ENCODE measurements at places on chromosomes 2 and 18.

DNA sequence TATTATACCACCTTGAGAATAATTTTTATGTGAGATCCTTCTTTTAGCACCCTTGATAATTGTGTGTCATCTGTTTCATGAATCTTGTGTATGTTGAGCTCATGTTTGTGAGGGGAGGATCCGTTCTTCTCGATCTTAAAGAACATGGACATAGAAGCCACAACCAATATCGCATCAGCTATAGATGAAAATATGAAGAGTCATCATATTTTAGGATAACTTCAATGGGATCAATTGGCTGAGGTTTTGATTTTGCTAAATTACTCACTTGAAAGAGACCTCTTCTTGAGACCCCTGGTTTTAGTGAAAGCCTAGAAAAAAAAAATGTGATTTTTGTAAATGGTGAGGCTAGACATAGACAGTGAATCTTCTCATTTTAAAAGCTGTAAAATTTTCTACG, 385.3 kb upstream of the NRP2 start:
- no peak for DNase-seq

DNA sequence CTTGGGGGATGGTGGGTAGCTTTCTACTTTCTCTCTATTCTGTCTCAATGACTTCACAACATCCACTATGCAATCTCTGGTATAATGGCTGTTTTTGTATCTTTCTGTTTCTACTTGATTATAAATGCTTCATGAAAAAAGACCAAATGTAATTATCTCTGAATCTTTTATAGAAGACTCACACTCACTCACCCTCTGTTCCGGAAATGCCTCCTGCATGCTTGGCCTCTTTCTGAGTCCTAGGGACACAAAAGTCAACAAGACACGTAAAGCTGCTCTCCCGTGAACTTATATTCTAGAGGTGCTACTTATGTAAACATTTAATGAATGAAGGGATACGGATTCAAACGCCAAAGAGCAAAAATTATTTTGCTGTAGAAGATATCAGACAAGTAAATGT, 502.2 kb upstream of the SOX11 start:
- no peak for DNase-seq

- DNase-seq: no peak
Measured at GRCh38 chr2:56985609-56986008, 801.8 kb downstream of the CCDC85A start.

DNA sequence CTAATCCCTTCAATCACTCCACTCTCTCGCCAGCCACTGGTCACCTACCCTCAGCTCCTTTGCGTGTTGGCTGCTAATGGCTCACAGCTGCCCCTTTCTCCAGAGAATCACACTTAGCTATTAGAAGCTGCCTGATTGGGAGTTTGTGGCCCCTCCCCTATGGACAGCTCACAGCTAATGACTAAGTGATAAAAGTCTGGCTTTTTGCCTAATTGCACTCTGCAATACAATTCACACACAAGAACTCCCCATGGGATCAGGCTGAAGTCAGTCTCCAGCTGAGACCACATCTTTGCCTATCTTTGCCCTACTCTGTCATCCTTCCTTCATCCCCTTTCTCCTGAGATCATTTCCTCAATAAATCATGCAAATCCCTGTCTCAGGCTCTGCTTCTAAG, 701.9 kb upstream of the RAB6C start:
- no peak for DNase-seq

GRCh38 chr2:236107536-236107935, 60.6 kb downstream of the GBX2 start:
- DNase-seq: no peak

DNA sequence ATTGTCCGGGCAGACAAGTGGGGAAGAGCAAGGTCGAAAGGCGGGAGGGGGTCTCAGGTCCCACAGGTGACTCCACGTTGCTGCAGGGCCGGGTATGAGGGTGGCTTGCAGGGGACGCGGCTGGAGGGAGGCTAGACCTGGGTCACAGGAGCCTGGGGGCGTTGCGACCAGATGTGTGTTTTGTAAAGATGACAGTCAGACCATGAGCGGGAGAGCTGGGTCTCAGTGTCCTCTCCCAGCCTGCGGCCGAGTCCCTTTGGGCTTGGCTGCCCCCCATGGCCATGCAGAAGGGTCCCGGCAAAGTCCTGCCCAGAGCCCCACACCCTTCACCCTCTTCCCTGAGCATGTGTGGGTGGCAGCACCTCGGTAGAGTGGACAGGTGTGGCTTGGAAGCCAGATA, 239.2 kb downstream of the ATAD2B start:
- DNase-seq: no peak

- DNase-seq: no peak
Measured at GRCh38 chr2:240136671-240137292, 677 bp upstream of the COPS9 start.

DNA sequence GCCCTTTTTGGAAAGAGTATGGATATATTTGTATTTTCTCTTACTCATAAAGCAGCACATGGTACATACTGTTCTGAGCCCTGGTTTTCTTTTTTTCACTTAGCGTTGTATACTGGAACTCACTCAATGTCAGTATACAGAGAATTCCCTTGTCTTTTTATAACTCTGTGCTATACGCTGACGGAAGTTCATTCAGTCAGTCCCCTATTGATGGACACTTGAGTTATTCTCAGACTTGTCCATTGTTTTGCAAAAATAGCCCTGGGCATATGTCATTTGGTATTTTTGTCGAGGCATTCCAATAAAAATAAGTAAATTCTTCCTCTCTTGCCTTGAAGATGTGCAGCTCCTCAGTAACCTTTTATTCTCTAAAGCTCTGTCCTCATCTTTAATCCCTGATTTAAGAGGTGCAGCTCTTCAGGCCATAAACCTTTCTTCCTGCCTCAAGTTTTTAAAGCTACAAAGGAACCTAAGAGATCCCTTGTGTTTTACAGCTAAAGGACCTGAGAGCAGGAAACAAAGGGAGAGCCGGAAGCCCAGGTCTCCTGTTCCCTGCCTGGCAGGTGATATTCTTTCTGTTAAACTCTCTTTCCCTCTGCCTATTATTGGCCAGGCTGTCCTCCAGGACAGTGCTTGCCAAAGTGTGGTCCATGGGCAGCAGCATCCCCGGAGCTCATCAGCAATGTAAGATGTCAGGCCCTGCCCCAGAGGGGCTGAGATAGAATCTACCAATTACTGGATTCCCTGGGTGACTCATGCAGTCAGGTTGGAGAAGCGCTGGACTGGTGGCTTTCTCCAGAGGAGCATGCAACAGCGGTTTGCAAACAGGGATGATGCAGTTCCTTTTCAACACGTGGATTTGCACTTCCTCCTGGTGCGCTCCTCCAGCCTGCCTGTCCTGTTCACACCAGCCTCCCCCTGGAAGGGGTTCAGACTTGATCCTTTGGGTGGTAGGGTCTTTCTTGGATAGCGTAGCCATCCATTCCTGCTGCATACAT, 158.0 kb downstream of the NEDD4L start:
- DNase-seq: no peak

- DNase-seq: no peak
Measured at GRCh38 chr2:156538083-156538504, 101.9 kb downstream of the GPD2 start.

DNA sequence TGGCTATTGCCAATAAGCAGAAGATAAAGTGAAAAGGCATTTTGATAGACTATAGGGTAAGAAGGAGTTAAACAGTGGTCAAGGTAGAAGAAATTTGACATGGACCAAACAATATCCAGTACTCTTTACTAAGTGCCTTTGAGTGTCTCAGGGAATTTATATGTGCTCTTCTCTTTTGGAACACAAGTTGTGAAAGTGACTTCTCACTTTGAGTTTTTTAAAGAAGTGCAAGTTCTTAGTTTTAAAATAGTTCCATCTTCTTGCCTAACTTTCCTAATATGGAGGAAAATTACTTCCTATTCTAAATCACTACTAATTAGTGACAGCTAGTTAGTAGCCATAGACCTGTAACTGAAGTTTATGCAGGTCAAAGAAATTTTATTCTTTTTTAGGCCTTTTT, 63.4 kb downstream of the AFTPH start:
- DNase-seq: no peak

DNA sequence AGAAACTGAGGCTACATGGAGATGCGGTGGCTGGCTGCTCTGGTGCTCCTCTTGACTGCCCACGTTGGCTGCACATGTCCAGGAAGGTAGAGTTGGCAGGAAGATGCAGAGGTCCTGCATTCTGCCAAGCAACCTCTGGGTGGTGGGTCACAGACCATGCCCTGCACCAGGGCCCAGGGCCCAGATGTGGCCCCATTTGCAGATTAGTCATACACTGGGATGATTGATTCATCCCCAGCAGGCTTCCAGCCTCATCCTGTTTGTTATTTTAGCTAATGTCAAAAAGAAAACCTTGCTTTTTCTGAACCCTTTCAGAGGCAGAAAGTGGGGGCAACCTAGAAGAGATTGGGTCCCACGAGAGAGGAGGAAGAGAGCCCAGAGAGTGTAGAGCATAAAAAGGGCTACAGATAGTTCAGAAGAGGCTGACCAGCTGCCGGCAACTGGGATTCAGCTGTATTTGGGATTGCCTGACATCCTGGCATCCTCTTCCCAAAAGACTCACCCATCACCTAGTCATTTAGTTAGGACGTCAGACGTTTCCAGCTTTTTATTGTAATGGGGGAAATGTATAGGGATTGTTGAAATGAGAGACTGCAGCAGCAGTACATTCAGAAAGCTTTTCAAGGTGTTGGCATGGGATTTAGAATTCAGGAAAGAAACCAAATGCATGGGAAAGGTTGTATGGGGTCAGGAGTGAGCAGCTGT, 101.9 kb downstream of the CTIF start:
- DNase-seq: no peak

DNA sequence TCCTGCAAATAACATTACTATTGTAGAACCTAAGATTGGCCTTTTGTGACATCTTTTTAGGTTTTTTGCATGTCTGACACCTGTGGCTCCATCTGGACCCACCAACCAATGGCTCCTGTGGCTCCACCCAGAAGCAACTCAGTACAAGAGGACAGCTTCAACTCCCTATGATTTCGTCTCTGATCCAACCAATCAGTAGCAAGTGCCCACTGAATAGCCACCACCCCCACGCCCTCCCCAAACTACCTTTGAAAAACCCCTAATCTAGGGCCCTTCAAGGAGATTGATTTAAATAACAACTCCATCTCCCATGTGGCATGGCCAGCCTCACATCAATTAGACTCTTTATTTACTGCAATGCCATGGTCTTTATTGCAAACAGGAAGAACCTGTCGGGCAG, 23.6 kb downstream of the MPP4 start:
- DNase-seq: no peak

GRCh38 chr2:169360984-169361705, 1.2 kb downstream of the LRP2 start:
- no peak for DNase-seq

- DNase-seq: no peak
Measured at GRCh38 chr2:223969856-223970255, 12.6 kb downstream of the MRPL44 start.

- no peak for DNase-seq
Measured at GRCh38 chr18:9810994-9811705, 74.6 kb upstream of the TXNDC2 start.

DNA sequence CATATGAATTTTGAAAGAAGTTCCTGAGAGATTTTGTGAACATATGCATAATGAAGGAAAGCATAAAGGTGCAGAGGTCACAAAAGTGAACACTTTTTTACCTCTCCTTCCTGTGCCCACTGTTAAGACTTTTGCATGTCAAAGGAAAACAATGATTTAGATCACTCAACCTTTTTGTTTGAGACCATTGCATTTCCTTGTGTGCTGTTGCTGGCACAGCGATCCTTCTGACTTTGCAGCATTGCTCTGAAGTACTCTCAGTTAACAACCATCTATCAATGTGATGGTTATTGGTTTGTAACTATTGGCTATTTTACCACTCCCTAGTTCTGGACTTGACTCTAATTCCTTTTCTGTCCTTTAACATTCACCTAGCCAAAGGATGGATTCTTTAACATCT, 61.7 kb upstream of the TFPI start:
- DNase-seq: no peak

GRCh38 chr2:113111121-113111520, 16.3 kb upstream of the IL1RN start:
- no peak for DNase-seq

DNA sequence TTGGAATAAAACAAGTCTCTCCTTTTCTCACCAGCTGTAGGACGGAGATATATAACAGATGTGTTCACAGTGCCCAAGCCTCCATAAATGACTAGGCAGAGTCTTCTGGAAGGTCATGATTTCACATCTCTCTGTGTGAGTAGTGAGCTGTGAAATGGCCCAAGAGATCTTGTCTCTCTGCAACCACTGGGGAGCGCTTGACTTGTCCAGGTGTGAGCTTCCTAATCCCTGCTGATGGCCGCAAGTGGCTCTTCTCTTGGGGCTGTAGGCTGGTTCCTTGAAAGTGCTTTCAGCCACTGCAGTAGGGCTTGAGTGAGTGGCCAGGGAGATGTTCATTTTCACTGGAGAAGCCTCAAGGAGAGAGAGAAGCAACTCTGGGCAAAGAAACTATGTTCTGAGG, 38.1 kb upstream of the OTOS start:
- DNase-seq: peak; percentile 21

GRCh38 chr18:65968239-65969004, 217.6 kb downstream of the CDH7 start:
- no peak for DNase-seq

All from left hindlimb (tissue), 1 donor.